ENCODE measurements at places on chromosomes 13 and 19. TPM values are rescaled to one million over a fixed set of nuclear protein-coding genes. Genes with fewer than 3 reads are reported as not detected.

Gene CGB5
- total RNA-seq, result 0.16 TPM

Gene C19orf73
- 0.36 TPM for total RNA-seq

Gene FGF22
- total RNA-seq, result not detected

Gene IZUMO1
- not detected for total RNA-seq

Gene SPC24
- 9.0 TPM for total RNA-seq

Gene C3
- 0.97 TPM for total RNA-seq

Gene GPATCH1
- total RNA-seq, result 7.5 TPM

Gene IGFL1
- not detected for total RNA-seq

Gene ARL11
- total RNA-seq, result not detected

Gene TSSK6
- total RNA-seq, result 1.3 TPM

Gene IGFL3
- 0.49 TPM for total RNA-seq

Gene UGGT2
- 39.7 TPM for total RNA-seq

Gene CEACAM8
- not detected for total RNA-seq

Gene TIMM29
- total RNA-seq, result 39.1 TPM

Gene FCAR
- total RNA-seq, result not detected

Gene TPGS1
- 61.0 TPM for total RNA-seq

Gene NXNL1
- total RNA-seq, result not detected

Gene SIGLEC14
- total RNA-seq, result not detected

Gene FAM216B
- not detected for total RNA-seq

Gene CEACAM21
- total RNA-seq, result not detected

Gene ANKRD10
- total RNA-seq, result 77.6 TPM

Gene ZNF44
- 6.6 TPM for total RNA-seq

Gene SUGP2
- total RNA-seq, result 39.1 TPM

Gene DAND5
- total RNA-seq, result 0.65 TPM

Gene SIGLEC8
- total RNA-seq, result not detected

Gene AMH
- 2.1 TPM for total RNA-seq

Gene RNASEH2B
- total RNA-seq, result 43.6 TPM

Gene KCNC3
- not detected for total RNA-seq

Gene NRTN
- total RNA-seq, result not detected

Gene CPB2
- total RNA-seq, result not detected

Gene FFAR1
- total RNA-seq, result not detected

Gene KIR2DL4
- total RNA-seq, result not detected

Gene C19orf12
- 54.5 TPM for total RNA-seq

Gene LIN37
- total RNA-seq, result 11.4 TPM

Gene SHD
- total RNA-seq, result not detected

Gene ZNF132
- 9.4 TPM for total RNA-seq

Gene PSG3
- not detected for total RNA-seq

Gene SIGLEC6
- not detected for total RNA-seq

Gene PNMA8C
- total RNA-seq, result not detected

Gene FAM187B
- not detected for total RNA-seq

Gene KIR2DL1
- total RNA-seq, result not detected

Gene FAM124A
- total RNA-seq, result 0.97 TPM

Gene CYP2A6
- total RNA-seq, result not detected

Gene ZNF723
- total RNA-seq, result not detected

Gene ATP8A2
- under 0.01 TPM for total RNA-seq

Gene GAPDHS
- total RNA-seq, result not detected

Gene NLRP5
- total RNA-seq, result not detected

Gene NEK5
- under 0.01 TPM for total RNA-seq

Gene KLK14
- total RNA-seq, result not detected
